Substantia nigra (tissue), 51 donors: ENCODE measurements at places on chromosomes 1 and 21.

- no peak for DNase-seq
These were observed 3.4 kb downstream of the CAPN9 start for GRCh38 chr1:230750576-230750975.

DNA sequence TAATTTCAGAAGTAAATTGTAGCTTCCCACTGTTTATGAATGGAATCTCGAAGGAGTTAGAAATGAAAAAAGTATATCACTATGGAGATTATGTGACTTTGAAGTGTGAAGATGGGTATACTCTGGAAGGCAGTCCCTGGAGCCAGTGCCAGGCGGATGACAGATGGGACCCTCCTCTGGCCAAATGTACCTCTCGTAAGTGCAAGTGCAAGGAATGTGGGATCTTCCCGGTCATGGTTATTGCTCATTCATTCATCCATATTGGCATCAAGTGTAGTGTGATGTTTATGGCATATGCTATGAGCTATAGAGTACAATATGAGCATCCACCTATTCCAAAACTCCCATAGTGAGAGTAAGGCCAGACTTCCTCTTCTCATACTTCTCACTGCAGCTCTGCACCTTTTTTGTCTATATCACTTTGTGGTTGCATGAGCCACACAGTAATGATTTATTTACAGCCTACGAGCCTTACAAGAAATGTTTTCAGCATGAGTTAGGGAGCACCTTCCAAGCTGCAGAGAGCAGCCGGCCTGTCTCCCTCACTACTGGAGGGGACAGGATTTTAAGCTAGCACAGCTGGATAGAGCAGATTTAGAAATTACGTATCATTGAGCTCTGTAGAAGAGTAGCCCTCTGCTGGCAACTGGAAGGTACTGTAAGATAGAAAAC, 24.9 kb upstream of the CR1L start:
- DNase-seq = no peak

- DNase-seq = no peak
These were observed 24.7 kb downstream of the IL23R start for GRCh38 chr1:67190942-67191341.

DNA sequence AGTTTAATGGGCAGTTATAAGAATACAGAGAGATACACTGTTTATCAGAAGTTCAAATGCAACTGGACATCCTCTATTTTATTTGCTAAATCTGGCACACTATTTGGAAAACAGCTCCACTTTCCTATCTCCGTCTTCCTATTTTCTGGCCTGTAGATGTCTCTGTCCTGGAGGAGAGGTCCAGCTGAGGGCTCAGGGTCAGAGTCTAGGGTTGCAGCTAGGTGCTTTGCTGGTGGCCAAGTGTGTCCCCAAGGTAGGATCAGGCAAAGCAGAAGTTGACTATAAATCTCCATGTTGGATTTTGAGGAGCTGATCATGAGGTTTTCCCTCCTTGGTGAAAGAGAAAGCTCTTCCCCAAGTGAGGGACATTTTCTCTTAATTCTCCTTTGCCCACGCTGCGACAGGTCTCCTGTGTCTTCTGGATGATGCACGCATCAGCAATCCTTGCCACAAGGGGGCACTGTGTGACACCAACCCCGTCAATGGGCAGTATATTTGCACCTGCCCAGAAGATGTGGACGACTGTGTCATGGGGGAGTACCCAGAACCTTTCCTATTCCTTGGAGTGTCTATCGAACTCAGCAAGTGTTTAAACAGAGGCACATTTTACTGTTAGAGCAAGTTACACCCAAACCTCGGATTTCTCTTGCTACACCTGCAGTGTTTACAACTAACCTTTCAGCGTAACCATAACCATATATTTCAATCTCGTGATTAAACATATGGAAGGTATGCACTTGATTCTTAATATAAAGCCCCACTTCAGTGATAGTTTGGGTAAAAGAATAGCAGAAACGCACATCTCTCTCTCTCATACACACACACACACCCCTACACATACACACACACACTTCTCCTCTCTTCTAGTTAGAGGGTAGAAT, 10.2 kb downstream of the ADAM30 start:
- no peak for DNase-seq

GRCh38 chr1:212582291-212582690, 26.3 kb upstream of the ATF3 start:
- no peak for DNase-seq

DNA sequence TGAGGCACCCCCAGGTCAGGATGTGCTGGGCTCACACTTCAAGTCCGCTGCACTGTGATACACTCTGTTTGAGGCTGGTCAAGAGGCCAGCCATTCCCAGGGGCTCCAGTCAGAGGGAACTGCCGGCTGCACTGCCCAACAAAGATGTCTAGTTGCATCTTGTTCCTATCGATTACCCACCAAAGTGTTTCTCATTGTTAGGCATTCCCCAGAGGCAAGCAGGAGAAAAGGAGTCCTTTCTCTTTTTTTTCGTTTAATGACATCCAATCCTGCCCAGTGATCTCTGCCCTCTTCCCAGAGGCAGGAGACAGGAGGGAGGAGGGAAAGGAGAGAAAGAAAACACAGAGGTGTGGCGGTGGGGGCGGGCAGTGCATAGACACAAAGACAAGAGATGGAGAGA, 150.4 kb downstream of the OMA1 start:
- DNase-seq = no peak

DNA sequence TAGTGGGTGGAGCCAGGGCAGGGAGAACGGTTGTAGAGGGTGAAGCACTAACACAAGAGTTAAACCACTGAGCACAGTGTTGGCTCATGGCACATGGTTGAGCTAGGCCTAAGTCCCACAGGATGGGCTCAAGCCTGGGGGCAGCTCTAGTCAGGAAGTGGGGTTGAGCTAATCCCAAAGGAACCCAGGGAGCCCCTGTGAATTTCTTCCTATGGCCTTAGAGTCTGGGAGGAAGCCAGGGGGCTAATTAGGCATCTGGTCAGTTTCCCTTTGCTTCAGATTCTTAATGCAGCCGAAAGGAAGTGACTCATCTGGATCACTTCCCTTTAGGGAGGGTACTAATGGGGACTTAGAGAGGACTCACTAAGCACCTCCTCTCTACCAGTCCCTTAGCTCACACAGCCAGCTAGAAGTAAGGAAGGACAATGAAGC, 10.1 kb downstream of the CFAP45 start:
- DNase-seq = no peak

- peak; percentile 3 for DNase-seq
These were observed at the start of gene PDZK1IP1 for GRCh38 chr1:47189844-47190508. Gene PDZK1IP1, minus strand, starts transcription at chr1:47190036. Its CDS starts 104 bp downstream, at chr1:47189932.

- DNase-seq = no peak
These were observed 2.2 kb downstream of the RPS8 start for GRCh38 chr1:44777547-44777946.

DNA sequence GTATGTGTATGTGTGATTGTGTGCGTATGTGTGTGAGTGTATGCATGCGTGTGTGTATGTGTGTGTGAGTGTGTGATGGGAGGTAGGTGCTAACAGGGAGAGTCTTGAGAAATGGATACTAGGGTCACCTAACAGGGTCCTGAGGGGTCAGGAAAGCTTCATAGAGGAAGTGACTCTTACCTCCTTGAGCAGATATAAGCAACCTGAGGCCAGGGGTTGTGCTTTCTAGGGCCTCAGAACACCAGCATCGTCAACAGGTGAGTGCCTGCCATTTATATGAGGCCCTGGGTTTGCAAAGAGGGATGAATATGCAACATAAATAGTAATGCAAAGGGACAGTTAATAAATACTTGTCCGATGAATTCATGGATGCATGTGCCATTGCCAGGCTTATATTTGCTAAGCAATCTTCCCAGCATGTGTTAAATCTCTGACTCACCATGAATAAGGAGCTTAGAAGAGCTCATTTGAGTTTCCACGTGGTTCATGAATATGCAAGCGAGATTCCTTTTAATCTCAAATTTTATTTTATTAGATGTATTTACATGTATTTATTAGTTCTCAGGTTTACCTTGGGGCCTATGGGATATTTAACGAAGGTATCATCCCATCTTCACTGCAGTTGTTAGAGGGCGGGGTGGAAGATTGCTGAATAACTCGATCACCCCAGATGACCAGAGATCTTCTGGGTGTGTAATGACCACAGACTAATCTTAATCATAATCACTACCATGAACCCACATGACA, 438.3 kb downstream of the CAMTA1 start:
- DNase-seq = no peak

GRCh38 chr21:22554690-22555316, 1556.6 kb downstream of the NCAM2 start:
- no peak for DNase-seq

GRCh38 chr1:119603695-119604094, 44.4 kb downstream of the ZNF697 start:
- DNase-seq = no peak

- no peak for DNase-seq
These were observed 20.8 kb downstream of the ADAMTS5 start for GRCh38 chr21:26945916-26946675.

GRCh38 chr1:21350202-21350885, 60.1 kb upstream of the ECE1 start:
- DNase-seq = no peak

- DNase-seq = no peak
These were observed 222.0 kb upstream of the PKN2 start for GRCh38 chr1:88462096-88462487.

DNA sequence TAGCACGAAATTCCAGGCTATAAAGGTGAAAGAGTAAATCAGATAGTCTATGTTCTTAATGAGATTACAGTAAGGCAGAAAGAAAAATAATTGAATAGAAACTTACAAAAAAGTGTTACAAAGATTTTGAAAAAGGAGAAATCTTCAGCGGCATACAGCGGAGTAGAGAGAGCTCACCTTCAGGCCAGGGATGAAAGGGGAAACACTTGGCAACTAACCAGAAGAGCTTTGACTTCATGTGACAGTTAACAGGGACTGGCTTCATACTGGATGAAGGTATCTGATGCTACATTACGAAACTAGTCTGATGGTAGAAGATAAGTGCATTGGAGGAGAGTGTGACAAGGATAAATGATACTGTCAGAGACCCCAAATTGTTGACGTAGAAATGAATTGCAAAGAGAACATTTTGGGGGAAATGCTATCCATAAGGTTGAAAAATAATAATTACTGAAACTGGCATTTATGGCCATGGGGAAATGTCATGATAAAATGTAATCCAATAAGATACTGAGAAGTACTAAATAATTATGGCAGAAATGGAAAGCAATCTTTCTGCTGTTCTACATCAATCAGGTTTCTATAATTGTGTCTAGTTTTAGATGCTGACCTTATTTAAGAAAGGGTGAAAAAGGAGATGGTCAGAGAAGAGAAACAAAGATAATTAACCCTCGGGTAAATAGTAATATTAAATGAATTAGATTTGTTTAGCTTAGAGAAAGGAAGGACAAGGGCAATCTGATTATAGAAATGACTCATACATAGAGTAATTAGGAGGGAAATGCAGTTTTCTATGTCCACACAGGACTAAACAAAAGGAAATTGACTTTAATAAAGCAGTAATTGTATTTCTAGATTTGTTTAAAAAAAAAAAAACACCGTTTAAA, 808.7 kb downstream of the NCAM2 start:
- no peak for DNase-seq

- DNase-seq = no peak
These were observed 11.2 kb downstream of the THEMIS2 start for GRCh38 chr1:27883536-27883935.

DNA sequence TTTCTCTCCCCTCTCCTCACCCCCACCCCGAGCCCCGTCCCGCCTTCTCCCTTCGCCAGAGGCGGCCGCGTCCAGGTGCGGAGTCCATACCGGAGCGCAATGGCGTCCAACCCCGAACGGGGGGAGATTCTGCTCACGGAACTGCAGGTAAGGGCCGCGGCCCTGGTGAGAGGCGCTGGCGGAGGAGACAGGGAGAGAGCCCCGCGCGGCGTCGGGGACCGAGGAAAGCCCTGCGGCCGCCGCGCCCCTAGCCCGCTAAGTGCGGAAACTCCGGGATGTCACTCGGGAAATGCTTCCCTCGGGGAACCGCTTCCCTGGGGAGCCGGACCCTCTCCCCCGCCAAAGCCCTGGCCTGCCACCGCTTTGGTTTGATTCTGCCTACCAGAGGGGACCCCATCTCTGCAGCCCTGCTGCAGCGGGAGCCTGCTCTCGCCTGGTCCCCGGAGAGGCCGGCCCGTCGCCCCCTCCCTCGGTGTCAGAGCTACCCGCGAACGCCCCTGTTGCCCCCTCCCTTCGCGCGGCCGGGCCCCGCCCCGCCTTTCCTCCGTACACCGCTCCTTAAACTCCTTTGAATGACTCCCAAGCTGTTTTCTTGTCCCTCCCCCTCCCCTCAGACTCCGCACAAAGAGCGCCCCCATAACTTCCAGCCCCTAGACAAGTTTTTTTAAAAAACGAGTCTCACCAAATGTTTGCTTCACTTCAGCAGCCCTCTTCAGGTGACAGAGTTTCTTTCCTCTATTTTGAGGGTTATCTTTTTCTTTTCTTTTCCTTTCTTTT, 597 bp downstream of the PKN2 start:
- peak; percentile 39 for DNase-seq

DNA sequence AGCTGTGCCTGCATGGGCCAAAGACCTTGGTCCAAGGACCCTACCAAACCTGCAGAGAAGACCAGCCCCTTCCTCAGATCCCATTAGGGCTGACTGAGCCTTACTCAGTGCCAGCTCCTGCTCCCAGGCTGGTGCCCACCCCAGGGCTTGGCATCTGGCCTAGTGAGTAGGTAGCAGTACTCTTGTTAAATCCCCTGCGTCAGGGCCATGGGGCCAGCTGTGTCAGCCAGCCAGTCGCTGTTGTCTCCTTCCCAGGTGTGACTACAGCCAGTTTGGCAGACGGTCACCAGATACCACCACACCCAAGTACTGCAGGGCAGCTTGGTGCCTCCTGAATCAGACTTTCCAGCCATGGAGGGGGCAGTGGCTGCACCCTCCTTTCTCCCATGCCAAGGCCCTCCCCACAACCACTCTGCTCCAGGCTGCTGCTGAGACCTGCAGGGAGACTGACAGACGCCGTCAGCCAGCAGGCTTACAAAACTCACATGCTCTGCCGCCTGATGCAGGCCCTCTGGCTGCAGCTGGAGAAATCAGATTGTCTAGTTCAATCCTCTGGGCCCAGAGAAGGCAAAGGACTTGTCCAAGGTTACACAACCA, 3.0 kb downstream of the TENT5B start:
- no peak for DNase-seq

DNA sequence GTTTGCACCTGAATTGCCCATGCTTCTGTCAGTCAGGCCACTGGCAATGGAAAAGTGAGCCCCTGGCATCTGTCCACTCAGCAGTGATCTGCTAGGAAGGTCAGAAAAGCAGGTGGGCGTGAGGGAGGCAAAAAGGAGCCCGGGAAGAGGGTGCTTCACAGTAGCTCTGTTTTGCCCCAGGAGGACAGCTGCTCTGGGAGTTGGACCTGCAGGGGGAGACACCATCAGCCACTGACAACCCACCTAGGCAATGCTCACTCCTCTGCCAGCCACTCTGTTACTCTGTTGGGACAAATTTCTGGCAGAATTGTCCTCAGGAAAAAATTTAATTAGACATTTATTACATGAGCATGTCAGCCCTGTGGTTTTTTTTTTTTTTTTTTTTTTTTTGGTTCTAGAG, 146.4 kb downstream of the LRIG2 start:
- no peak for DNase-seq

GRCh38 chr21:26164311-26164710, 6.3 kb downstream of the APP start:
- DNase-seq = no peak

GRCh38 chr1:69858534-69858933, 290.8 kb downstream of the LRRC7 start:
- no peak for DNase-seq

GRCh38 chr1:16061266-16061665, 12.2 kb downstream of the FAM131C start:
- DNase-seq = no peak
